Globus pallidus (tissue), 1 donor: ENCODE measurements at places on chromosomes 11 and 22.
A peak's percentile ranks its signal among the peaks of the same experiment; 100 is the strongest.

DNA sequence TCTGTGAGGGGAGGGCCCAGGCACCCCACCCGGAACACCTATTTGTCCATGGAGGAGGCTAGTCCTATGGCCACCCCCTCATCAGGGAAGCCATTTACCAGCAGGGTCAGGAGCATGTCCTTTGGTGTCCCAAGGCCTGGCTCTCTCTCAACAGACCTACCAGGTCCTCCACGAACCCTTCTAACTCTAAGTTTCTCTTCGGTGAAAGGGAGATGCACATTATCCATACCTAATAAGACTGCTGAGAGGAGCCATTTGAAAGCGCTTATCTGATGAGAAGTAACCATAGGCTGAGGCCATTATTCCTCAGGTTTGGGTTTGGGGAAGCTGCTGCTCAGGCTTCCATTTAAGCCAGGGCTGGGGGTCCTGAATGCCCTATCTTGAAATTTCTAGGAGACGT, 9.2 kb upstream of the TOP3B start:
- no peak for DNase-seq

- no peak for DNase-seq
These were observed 522 bp upstream of the SEPTIN5 start for GRCh38 chr22:19713650-19714311.

GRCh38 chr11:80505771-80506170, 1064.9 kb upstream of the TENM4 start:
- no peak for DNase-seq

DNA sequence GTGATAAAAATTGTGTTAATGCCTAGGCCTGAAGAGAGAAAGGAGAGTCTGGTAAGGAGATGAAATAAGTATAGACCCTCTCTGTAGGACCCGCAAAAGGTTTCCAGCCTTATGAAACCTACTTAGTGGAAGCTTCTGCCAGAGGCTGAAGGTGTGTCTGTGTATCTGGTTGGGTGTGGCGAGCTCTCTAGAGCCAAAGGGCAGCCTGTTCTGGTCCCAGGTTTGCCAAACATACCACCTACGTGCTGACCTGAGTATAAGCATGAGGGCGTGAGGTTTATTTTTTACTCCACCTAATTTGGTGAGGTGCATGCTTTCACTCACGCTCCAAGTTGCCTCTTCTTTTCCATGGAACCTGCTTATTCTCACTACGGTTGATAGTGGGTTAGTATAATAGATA, 5.6 kb downstream of the CSTPP1 start:
- no peak for DNase-seq

GRCh38 chr11:68317147-68317785, 4.9 kb downstream of the LRP5 start:
- DNase-seq: no peak

- no peak for DNase-seq
These were observed 323.4 kb downstream of the SHANK2 start for GRCh38 chr11:70928854-70929598.

DNA sequence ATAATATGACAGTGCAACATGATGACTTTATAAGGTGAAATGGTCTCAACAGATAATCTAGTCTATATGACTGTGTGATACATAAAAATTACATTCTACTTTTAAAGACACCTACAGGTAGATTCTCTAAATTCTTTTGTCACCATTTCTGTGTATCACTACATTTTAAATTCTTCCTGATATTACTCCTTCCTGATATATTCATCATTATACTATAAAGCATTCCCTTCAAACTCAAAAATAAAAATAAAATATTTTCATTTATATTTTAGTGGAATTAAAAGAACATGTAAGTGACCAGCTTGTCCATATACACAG, 1062.3 kb downstream of the DLG2 start:
- no peak for DNase-seq

GRCh38 chr22:29328566-29329500, 13.3 kb upstream of the RASL10A start:
- no peak for DNase-seq

- peak; percentile 7 for DNase-seq
These were observed 244.4 kb downstream of the TTC28 start for GRCh38 chr22:28435140-28435768.

- no peak for DNase-seq
These were observed 64.8 kb downstream of the APOL5 start for GRCh38 chr22:35782504-35782903.

GRCh38 chr11:86277741-86278140, 24.3 kb upstream of the HIKESHI start:
- DNase-seq: no peak

DNA sequence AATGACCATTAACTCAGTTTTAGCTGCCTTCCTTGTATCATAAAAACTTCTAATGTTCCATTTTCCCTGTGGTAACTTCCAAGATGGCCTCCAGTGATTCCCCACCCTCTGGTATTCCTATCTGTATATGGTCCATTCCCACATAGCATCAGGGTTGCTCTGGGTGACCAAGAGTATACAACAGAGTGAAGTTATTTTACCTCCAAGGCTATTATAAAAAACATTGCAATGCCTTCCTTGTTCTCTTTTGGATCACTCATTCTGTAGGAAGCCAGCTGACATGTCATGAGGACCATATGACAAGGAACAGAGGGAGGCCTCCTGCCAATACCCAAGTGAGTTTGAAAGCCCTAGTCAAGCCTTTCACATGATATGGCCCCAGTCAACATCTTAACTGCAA, 30.1 kb downstream of the ZNF280B start:
- DNase-seq: no peak

DNA sequence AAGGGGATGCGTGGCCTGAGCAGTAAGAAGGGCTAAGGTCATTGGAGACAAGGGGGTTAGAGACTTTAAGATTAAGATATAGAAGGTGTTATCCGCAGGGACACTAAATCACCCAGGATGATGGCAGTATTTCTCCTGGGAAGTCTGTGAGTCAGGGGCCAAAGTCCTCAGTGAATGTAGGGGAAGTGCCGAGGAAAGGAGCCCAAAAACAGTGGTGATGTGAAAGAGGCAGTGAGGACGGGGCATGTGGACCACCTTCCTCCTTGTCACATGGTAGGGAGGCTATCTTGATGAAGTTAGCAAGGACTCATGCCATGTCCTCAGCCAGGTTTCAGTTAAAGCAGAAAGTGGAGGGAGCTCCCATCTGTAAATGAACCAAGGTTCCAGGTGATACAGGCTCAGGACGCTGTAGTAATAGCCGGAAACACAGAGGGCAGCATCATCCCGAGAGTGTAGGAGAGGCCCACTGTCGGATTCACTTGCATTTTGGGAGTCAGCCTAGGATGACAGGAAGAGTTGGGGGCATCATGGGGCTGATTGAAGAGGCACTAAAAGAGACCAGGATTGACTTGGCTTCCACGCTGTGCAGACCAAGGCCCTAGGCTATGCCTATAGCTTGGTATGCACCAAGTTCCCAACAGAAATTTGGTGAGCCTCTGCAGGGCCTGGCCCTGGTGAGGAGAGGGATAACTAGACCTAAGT, 33.5 kb downstream of the WEE1 start:
- no peak for DNase-seq

DNA sequence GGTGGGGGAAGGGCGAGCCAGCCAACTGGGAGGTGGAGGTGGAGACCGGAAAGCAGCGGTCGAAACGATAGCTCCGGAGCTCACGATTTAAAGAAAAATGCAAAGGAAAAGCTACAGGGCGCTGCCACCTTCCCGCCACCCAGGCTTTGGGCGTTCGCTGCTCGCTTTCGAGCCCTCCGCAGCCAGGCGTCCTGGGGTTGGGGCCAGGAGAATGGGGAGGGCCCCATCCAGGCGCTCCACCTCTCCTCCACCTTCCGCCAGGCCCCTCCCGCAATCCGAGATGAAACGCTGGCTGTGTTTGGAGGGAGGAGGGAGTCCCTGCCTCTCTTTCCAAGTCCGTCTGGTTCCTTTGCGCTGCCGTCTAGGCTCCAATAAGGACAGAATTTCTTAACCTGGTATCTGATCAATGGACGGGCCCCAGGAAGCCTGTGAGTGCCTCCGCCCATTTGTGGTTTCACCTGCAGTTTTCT, 483 bp upstream of the ABTB2 start:
- DNase-seq: peak; percentile 64

- no peak for DNase-seq
These were observed 143.6 kb upstream of the POU2AF2 start for GRCh38 chr11:111101881-111102280.

DNA sequence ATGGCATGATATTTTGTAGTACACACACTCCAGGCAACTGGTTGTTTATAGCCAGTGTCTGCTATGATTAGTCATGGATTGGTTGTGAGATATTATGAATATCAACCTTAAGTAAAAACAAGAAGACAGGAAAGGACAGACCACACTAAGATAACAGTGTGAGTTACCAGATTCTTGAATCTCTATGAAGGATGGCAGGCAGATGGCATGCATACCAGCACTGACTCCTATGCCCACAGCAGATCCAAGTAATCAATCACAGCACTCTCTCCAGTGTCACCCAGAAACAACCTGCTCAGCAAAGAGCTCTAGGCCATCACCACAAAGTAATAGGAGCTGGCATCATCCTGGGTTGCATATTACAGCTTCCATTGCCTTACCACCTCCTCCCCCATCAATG, 116.6 kb downstream of the GALNT18 start:
- DNase-seq: no peak

- DNase-seq: no peak
These were observed 2.3 kb downstream of the NARS2 start for GRCh38 chr11:78572394-78572793.

DNA sequence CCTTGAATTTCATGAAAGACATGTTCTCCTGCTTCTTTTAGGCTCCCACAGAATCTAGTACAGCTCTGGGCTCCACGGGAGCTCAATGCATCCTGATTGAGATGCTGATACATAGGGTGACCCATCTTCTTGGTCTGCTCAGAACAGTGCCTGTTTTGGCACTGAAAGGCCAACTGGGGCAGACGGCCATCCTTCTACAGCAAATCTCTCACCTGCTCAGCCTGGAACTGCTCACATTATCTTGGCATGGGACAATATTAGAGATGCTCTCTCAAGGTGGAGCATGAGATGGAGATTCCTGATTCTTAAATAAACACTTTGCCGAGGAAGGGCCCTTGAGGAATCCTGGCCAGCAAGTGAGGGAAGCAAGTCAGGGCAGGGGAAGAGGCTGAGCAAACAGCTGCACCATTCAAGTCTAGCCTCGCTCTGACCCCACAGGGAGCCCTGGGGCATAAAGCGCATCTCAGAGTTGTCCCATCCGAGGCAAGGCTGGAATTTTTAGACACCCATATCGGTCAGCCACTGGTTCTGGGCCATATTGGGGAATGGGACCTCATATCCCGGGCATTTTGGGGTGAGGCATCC, 58.4 kb upstream of the CSNK2A3 start:
- DNase-seq: no peak

DNA sequence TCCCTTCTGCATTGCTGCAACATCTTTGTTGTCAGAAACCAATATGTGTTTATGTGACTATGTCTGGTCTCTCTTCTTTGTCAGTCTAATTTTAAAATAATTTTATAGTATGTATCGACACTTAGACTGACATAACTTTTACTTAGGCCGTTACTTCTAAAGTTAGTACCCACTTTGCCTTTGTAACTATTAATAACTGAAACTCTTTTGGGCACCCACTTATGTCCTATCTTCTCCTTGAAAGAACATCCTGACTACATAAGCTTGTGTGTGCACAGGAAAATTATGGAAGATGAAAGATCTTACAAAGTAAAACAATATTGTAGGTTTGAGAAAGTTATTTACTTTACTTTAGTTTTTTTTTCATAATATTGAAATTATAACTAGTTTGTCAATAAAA, 230.4 kb upstream of the CCDC179 start:
- no peak for DNase-seq

DNA sequence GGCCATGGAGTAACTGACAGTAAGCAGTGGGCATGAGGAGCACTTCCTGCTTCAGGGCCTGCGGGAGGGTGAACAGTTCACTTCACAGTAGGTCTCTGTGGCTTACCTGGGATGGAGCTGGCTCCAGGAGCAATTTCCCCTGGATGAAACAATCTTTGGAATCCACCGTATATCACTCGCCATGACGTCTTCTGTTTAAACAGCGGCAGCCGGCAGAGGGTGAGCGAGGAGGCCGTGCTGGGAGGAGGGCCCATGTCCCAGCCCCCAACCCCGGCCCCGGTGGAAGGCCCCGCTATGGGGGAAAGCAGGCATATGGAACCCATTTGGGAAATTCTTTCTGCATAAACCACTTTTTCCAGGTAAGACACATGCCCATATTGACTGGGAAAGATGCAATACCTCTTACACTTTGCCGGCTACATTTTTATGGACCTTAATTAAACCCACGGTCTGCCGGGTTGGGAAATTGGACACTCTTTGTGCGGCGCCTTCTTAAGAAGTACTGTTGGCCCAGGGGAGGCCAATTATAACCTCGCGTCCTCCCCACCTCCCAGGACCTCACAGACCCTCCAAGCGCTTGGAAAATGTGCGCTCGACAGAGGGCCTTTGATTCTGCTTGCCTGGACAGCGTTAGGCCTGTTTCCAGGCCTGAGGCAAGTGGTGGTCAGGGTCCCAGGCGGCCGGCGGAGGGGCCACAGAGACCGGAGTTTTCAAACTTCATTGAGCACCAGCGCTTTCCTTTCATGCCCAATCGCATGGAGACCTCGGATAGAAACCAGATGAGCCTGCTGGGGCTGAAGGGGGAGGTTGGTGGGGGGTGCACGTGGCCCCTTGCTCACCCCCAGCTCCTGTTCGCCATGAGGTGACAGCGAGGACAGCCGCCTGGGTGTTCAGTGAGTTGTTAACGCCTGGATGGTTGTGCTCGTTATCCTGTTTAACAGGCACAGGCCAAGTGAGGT, 40.4 kb downstream of the SMIM38 start:
- DNase-seq: no peak

GRCh38 chr22:35301372-35301874, 1.7 kb downstream of the TOM1 start:
- no peak for DNase-seq

DNA sequence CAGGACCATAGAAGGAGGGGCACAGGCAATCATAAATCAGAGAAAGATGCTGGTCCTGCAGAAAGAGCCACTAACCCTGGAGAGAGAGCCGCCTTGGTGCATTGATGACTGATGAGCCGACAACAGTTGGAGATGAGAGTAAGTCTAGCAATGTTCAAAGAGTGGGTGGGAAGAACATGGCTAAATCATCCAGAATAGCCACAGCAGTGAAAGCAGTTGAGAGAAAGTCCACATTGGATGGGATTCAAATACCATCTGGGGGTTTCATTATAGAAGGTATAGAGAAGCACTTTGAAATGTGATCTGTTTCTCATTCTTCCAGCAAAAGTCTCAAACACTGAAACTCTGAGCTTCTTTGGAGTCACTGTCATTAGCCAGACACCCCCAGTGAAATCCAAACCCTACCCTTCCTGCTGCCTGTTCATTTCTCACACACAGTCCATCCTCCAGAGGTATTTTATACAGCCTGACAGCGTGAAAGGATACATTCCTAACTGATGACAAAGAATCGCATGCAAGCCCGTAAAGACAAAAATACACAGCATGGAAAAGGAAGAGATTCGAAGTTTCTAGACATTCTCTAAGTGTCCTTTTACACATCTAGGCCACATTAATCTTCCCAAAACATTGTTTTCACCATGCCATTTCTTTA, 303.1 kb upstream of the MPPED2 start:
- no peak for DNase-seq

DNA sequence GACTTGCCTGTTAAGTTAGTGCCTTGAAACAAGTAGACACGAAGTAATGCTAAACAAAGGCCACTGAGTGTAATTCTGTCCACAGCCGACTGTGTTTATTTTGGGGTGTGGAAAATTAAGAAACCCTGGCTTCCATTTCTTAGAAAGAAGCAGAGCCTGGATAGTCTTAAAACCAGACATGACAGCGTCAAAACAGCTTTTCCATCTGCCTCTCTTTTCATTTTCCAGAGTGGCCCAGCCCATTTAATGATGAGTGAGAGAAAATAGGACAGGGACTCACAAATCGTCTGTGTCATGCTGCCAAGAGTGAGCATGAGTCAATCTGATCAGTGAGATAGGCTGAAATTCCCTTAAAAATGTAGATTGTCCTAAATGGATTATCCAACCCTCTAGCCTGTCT, 485.9 kb downstream of the JRKL start:
- no peak for DNase-seq
